Forelimb muscle (tissue), 1 donor: ENCODE measurements at places on chromosomes 3 and 15. TPM values are rescaled to one million over a fixed set of nuclear protein-coding genes. Genes with fewer than 3 reads are reported as not detected.

- DNase-seq: no peak
Measured at GRCh38 chr3:12737833-12738232, 21.2 kb downstream of the TMEM40 start.

Gene CACNA2D2
- 4.3 TPM for polyA plus RNA-seq

- DNase-seq: no peak
Measured at GRCh38 chr3:118408431-118408830, 626.2 kb downstream of the IGSF11 start.

DNA sequence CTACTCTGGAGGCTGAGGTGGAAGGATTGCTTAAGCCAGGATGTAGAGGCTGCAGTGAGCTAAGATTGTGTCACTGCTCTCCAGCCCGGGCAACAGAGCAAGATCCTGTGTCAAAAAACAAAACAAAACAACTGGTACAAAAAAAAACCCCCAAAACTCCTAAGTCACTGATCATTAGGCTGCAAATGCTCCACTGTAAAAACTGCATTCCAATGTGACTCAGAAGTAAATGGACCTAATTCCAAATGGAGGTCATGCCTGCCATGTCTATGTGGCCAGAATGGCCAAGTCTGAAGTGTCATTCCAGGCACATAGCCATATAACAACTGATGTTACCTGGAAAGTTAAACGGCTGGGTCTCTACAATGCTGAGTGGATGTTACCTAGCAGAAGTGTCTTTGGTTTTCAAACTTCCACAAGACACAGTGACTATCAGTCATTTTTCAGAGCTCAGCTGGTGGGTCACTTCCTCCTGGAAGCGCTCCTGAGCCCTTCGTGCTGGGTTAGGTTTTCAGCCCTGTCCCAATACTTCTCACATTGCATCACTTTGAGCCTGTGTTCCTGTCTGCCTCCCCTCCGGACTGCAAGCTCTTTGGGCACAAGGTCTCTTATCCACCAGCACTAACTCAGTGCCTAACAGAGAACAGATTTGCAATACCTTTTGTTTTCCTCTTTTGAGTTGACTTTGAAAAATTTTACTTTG lies 10.6 kb downstream of the FSTL1 start:
- DNase-seq: no peak

- no peak for DNase-seq
Measured at GRCh38 chr3:45975686-45976085, 19.9 kb downstream of the FYCO1 start.

DNA sequence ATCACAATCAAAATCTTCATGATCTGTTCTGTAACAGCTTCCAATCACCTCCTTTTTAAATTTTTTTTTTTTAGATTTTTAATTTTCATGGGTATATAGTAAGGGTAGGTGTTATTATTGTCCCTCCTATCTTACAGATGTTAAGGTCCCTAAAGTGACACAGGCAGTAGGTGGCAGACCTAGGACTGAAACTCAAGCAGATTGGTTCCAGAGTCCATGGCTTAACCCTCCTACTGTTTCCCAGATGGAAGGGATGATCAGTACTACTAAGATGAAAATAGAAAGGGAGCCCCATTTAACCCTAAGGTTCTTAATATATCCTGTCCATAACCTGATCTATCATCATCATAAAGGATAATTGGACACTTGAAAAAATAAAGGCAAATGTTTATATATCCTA lies 57.1 kb downstream of the CHAC1 start:
- no peak for DNase-seq

- DNase-seq: no peak
Measured at GRCh38 chr3:130963878-130964277, 62.7 kb downstream of the ASTE1 start.
